ENCODE measurements at places on chromosomes 5 and 9.
A peak's percentile ranks its signal among the peaks of the same experiment; 100 is the strongest.

DNA sequence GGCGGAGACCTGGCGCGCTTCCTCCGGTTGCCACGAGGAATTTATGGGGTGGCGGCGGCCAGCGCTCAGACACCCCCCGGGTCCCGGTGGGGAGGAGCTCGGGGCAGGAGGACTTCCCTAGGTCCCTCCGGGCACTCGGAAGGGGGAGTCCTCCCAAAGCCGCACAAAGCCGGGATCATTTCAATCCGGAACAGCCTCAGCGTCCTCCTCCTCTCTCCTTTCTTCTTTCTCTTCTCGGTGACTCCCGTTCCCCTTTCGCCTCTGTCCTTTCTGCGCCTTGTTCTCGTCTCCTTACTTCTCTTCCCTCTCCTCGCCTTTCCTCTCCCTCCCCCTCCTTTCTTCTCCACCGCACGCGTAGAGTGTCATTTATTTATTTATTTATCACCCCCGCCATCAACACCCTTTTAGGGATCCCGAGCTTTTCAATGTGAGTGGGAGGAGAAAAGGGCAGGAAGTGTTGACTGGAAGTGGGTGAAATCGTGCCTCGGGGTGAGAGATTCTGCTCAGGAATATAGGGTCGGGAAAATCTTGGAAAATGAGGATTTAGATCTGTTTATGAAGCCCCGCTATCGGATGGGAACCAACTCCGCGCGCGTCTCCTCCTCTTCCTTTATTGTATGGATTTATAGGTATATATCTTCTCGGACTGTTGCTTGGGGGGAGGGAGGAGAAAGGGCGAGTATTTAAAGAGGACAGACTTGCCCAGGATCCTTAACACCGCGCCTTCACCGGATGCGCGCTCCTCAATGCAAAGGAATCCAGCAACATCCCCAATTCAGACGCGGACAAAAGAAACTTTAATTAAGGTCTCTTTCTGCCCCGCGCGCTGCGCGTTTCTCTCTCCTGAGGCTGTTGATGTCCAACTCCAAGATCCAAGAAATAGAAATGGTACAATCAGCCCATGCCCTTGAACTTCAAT, 2.0 kb upstream of the ZNF462 start:
- DNase-seq: no peak

GRCh38 chr5:108801776-108802175, 54.1 kb downstream of the FER start:
- no peak for DNase-seq

- DNase-seq: no peak
These were observed 32.4 kb downstream of the PCDHGC5 start for GRCh38 chr5:141521244-141521781.

GRCh38 chr9:92669527-92669889, 423 bp downstream of the IPPK start:
- DNase-seq: peak; percentile 25

DNA sequence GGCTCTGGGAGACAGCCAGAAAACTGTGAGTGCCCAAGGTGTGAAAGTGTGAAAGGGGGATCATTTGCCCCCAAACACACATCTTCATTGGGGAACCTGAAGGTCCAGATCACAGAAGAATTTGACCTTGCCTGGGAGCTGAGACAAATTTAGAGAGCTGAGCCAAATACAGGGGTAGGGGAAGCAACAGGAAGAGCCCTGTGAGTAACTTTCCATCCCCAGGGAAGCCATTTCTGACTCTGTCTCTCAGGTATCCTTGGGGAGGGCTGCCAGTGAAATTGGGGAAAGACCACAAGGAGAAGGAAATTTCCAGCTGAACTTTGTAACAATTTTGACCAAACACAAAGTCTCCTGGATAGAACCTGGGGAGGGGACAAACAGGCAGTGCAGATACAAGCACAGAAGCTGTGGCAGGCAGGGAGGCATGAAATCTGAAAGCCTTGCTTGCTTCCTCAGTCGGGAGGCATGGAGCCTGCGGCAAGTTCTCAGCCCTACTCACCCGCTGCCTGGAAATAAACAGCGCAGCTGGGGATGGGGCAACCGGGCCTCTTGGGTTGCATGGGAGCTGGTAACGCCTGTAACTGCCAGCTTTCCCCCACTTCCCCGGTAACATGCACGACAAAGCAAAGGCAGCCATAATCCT, 31.5 kb upstream of the ZCCHC9 start:
- no peak for DNase-seq

- no peak for DNase-seq
These were observed 51.3 kb downstream of the TMEM167A start for GRCh38 chr5:83025690-83026478.

DNA sequence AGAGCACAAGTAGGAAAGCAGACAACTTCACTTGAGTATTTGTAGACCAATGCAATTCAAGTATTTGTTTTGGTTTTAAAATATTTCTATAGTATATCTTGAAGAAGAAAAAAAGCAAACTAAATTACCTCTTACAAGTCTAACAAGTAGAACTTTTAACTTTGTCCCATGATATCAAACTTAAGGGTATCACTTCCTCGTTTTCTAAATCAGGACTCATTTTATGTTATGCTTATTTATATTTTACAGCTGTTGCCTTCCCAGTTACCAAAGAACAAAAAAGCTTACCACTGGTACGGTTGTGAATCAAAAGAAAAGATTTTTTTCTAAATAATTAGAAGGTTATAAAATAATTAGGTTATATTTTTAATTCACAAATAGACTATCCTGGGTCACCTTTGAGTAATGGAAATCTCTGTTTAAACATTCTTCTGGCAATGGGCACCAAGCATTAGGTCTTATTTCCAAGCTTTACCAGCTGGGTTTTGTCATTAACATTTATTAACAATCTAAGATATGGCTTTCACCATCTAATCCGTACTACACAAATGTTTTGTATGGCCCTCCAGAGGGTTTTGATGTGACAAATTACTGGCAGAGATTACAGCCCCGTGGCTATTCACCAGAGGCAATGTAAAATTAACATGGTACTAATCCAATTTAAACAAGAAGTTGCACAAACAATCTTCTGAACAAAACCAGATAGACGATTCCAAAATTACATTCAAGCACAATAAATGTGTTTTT, 63.6 kb downstream of the CEP120 start:
- no peak for DNase-seq

DNA sequence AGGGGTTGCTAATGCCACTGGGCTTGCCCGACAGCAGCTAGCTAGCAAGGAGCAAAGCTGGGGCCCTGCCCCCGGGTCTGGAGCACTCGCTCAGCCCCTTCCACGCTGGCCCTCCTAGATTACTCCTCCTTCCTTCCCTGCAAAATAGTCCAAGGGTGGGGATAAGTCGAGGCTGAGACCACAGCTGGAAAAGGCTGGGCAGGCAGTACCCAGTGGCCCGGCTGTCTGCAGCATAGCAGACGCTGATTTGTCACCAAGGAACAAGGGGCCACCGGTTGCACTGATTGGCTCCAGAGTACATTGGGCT, 73.9 kb downstream of the ADAMTS2 start:
- DNase-seq: peak; percentile 1

- DNase-seq: no peak
These were observed 55.7 kb downstream of the TSPAN17 start for GRCh38 chr5:176702671-176703641.

- DNase-seq: no peak
These were observed 112.5 kb downstream of the TENT4A start for GRCh38 chr5:6825678-6826244.

- no peak for DNase-seq
These were observed 110.1 kb upstream of the MAP3K1 start for GRCh38 chr5:56705217-56705616.

DNA sequence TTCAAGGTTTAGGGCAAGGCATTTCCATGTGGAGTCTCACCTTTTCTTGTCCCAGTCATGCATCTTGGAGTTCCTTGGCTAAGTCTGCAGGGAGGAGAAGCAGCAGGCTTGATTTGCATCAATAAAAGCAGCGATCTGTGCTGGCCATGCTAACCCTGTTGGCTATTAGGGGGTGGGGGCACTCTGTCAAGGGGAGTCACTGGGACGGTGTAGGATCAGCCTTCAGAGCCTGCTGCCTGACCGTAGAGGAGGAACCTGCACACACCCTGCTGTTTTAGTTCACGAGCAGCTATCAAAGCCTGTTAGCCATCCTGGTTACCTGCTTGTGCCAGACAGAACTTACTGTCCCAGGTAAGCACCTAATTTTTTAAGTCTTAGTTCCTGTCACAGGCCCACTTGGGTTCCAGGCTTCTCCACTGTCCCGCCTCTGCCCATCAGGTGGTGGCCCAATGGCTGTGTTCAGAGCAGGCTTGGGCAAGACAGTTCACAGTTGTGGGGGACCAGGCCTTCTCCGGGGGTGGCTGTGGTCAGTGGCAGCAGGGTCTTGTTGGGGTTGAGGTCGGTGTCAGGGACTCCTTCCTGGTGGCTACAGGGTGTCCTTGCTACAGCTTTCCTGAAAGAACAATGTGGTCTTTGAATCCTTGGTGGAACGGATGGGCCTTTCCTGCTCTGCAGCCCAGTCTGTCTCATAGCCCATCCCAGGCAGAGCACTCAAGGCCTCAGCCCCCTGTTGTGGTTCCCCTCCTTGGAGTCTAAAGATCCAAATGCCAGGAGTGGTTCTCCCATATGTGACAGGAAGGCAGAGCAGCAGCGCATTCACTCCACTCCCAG, 43.7 kb downstream of the SECISBP2 start:
- no peak for DNase-seq

DNA sequence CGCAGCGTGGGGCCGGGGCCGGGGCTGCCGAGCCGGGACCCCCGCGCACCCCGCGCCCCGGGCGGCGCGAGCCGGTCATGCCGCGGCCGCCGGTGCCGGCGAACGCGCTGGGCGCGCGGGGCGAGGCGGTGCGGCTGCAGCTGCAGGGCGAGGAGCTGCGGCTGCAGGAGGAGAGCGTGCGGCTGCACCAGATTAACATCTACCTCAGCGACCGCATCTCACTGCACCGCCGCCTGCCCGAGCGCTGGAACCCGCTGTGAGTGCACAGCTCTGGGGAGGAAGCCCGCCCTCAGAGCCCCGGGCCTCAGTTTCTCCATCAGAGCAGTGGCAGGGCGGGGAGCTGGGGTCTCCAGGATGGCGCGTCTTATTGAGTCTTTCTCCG, 335 bp downstream of the GALNT12 start:
- DNase-seq: peak; percentile 40

GRCh38 chr5:54835647-54836046, 149.7 kb downstream of the ESM1 start:
- DNase-seq: no peak

DNA sequence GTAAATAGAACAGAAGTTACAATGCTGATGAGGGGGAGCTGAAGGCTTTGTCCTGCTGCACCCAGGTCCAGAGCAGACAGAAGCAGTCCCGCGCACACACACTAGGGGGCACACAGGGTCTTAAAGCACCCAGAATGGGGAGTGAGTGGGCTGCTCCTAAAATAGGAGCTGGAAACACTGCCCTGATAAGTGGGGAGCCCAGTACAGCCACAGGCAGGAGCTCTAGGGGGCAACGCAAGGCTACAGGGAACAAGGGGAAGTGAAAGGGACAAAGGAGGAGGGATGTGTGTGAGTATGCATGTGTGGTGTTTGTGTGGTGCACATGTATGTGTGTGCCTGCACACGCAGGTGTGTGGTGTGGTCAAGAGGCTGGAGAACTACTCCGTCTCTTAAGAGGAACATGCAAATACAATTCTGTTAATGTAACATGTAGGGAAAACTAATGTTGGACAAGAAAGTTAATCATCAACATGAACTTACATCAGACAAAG, 191.5 kb downstream of the ROR2 start:
- DNase-seq: peak; percentile 23

DNA sequence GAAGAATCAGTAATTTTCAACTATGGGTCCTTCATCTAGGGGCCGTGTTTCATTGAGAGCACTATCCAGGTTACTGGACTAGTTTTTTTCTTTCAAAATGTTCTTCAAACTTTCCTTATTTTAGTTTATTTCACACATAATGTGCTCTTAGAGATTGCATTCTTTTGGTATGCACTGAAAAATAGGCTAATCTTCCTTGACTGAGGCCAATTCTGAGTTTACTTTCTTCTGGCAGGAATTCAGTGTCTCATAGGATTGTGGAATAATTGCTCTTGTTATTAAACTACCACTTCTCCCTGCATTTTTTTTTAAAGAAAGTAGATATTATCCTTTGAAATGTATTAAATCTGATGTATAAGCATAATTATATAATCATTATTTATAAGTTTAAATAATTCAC, 624.5 kb downstream of the RAB3C start:
- DNase-seq: no peak

DNA sequence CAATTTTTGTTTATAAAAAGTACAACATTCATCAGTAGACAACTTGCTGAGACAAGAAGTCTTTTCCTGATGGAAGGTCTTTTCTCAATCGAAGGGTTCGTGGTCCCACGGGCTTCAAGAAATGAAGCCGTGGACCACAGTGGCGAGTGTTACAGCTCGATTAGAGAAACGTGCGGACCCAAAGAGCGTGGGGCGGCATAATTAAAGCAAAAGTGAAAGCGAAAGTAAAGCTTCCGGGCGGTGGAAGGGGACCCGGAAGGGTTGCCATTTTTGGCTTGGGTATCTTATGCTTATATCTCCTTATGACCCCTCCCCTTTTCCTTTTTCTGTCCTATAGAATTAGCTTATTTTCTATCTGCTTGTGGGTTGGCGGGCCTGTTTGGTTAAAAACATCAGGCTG, 2309.4 kb upstream of the ACO1 start:
- no peak for DNase-seq

- no peak for DNase-seq
These were observed 6.6 kb upstream of the PCSK1 start for GRCh38 chr5:96439477-96440184.

GRCh38 chr9:130292106-130292505, 26.5 kb downstream of the HMCN2 start:
- no peak for DNase-seq

DNA sequence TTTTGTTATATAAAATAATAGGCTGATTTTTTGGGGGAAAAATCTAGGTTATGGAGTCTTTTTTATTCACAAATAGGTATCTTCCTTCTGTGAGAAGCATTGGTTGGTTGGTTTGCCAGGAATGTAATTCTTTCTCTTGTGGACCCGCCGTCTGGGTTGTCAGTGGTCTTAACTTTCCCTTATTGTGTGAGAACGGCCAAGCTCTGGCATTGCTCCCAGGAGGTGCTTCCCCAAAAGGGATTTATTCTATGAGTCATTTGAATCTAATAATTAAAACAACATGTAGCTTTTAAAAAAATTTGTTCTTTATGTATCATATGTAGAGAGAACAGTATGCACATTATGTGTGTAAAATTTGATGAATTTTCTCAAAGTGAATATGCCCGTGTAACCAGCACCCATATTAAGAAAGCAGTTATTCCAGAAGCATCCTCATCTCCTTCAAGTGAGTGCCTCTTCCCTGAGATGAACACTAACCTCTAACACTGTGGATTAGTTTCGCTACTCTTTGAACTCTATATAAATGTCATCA, 114.4 kb downstream of the MAST4 start:
- no peak for DNase-seq

DNA sequence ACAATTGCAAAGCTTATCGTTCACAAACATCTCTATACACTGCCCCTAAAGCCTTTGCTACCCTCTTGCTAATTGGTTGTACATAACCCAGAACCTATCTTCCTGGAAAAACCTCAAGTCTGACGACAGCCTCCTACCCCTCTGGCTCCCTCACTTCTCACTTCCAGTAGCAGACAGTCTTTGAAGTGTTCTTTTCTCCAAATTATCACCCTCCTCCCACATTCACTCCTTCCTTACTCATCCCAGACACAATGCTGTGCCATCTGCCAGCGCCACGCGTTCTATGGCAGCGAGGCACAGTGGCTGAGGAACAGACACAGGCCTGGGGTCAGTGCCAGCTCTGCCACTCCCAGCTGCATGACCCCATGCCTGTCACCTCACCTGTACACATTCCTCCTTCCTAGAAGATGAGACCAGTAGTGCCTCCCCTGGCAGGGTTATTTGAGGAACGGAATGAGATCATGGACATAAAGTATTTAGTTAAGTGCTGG, 27.7 kb downstream of the CLTA start:
- no peak for DNase-seq
